Activated naive CD8-positive, alpha-beta T cell treated with anti-CD3 and anti-CD28 coated beads, Interleukin-2, amount 10 ng/mL, durations not matched to agents 7 days and 5 days (primary cell): ENCODE measurements at places on chromosomes 5 and 9.

- H3K27me3 ChIP-seq: peaks cover 2% of the 10 kb centered on the region
- no peak overlapping the region for H3K4me3 ChIP-seq
Observed at GRCh38 chr9:76820431-76820830, 56.2 kb downstream of the PCA3 start.

DNA sequence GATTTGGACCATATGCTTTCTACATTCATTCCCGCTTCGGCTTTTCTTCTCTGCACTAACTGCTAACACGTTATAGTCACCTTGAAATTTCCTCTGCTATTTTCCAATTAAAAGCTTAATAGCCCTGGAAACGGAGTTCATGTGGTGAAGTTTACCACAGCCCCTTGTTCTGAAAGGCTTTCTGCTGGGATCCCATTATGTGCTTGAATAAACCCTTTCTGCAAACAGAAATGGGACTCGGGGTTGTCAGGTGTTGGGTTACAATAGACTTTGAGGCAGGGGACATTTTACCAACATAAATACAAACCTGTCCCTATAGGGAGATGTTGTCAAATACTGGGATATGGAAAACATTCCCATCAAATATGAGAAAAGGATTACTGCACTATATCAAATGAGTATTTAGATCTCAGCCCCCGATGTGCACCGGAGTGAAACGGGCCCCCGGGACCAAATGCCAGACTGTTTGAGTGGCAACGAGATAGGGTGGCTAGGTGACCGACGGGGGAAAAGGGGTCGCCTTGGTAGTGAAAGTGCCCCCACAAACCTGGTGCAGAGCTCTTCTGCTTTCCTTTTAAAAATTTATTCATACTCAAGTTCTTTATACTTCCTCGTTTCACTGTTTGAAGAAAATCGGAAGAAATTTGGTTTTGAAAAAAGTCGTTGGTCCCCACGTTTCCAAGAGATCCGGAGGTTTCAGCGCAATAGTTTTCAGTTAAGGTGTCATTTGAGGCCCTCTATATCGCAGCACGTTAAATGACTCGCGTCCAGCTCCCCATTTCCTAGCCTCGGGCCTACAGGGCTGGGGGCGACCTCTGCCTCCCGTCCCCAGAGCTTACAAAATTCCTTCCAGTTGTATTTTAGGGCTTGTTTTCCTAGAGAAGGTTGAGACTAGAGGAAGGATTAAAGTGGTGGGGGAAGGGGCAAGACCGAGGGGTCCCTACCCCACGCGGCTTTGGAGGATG, 2.1 kb upstream of the DMRT3 start:
- H3K4me1 ChIP-seq: peaks cover 7% of the 10 kb centered on the region
- H3K4me3 ChIP-seq: peak overlapping the region; percentile 0
- H3K36me3 ChIP-seq: no peaks in the 10 kb centered on the region
- peaks cover 85% of the 10 kb centered on the region for H3K27me3 ChIP-seq
- no peak for DNase-seq

- no peak overlapping the region for H3K27ac ChIP-seq
- no peak overlapping the region for H3K4me3 ChIP-seq
- no peaks in the 10 kb centered on the region for H3K4me1 ChIP-seq
- no peak for DNase-seq
Observed at GRCh38 chr5:179288101-179288808, 57.0 kb downstream of the ADAMTS2 start.

DNA sequence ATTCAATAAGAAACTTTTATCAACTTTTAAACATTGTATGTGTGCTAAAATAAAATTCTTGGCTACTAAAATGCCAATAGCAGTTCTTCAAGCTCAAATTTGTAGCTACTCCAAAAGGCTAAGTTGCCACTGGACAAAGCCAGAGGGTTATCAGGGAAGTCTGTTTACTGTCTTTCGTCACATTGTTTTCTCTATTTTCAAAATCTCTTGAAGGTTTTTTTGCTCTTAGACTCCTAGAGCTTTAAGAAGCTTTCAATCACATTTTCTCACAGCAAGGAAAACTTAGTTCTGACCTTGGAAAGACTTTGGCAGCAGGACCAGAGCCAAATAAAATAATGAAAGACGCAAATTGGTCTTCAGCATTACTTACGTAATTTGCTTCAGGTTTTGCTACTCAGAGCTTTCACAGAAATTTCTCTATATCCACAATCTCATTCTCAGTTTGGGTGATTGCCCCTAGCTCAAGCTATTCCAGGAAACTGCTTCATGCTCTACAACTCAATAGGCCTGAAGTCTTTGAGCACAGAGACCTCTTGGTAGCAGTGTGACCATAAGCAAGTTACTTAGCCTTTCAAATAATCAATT, 257.7 kb downstream of the GABRG2 start:
- H3K36me3 ChIP-seq: no peaks in the 10 kb centered on the region
- H3K4me1 ChIP-seq: no peaks in the 10 kb centered on the region
- no peak for DNase-seq
- no peaks in the 10 kb centered on the region for H3K27me3 ChIP-seq
- no peak overlapping the region for H3K4me3 ChIP-seq

DNA sequence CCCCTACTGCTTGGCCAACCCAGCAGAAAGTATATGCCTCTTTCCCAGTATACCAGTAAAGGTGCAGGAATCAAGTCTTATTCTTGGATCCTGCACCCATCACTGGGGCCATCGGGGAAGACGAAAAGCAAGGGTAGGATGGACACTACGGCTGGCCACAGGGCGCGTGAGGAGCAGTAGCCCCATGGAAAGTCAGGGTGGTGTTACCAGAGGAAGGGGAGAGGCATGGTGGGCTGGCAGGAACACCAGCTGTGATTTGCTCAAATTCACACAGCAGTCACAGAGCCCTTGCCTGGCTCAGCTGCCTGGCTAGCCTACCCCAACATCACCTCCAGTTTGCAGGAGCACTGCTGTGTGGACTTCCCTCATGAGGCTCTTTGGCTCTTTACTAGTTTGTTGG, 34.5 kb upstream of the SAP30L start:
- H3K4me3 ChIP-seq: no peak overlapping the region
- no peaks in the 10 kb centered on the region for H3K4me1 ChIP-seq
- no peaks in the 10 kb centered on the region for H3K27me3 ChIP-seq
- DNase-seq: no peak
- no peak overlapping the region for H3K27ac ChIP-seq
